Stromal cell of bone marrow (primary cell): ENCODE measurements at places on chromosomes 12 and 14.

DNA sequence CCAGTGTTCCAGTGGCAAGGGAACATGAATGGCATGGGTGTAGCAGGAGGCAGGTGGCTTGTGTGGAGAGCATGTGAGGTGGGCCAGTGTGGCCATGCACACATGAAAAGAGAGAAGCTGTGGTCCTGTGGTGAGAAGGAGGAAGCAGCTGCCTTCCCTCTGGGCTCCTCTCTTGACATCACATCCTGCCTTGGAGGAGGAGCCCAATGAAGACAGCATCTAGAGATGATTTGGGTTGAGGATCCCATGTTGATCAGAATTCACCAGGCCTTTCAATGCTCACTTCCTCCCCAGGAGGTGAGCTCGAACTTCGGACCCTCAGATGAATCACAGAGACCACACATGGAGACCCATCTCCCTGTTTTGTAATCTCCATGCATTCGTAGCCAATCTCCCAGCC, 82.6 kb downstream of the LRRC74A start:
- no peak for DNase-seq

DNA sequence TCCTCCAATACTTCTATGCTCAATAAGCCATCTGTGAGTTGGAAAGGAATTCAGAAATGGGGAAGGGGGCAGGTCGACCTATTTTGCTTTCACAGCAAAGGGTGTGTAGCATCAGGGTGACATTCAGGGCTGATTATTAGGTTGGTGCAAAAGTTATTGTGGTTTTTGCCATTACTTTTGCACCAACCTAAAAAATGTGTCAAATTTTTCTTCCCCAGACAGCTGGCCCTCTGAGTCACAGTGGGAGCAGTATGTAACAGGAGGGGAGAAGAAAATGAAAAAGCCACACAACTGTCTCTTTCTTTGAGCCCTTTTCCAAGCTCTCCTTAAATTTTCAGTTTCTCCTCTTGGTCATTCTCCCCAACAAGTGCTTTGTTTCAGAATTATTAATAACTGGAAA, 47.1 kb upstream of the GZMB start:
- no peak for DNase-seq

GRCh38 chr14:101019990-101020710, 116.6 kb upstream of the RTL1 start:
- no peak for DNase-seq

DNA sequence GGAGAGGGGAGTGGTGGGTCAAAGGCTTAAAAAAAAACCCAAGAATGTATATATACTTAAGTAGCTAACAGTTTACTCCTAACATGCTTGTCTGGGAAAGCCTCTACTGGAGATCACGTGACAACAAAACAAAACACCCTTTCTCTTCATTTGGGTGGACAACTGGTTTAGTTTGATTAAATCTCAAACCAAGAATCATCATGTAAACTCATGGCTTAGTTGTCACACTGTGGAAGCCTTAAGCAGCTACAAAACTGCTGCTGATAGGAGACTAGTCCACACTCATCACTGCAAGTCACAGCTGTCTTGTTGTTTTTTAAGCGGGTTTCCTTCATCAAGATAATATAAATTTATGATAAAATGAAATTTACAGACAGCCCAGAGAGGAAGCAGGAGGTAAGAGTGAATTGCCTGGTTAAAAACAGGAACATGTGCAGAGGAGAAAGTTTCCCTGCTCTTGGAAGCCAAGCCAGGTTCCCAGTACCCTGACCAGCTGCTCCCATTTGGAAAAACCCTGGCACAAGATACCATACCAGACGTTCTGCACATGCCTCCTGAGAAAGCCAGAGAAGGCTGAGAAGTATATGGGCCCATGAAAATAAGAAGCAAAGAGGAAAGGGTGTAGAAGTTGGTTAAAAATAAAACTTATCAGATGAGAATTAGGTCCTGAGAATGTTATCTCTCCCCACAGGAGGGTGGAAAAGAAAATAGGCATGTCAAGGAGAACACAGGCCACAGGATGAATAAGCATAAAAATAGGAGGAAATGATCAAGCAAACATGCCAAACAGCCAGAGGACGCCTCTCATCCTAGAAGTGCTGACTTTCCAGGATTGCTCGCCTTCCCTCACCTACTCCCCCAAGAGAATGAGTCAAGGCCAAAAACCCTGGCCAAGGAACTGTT, 34.0 kb downstream of the EGLN3 start:
- DNase-seq: no peak

DNA sequence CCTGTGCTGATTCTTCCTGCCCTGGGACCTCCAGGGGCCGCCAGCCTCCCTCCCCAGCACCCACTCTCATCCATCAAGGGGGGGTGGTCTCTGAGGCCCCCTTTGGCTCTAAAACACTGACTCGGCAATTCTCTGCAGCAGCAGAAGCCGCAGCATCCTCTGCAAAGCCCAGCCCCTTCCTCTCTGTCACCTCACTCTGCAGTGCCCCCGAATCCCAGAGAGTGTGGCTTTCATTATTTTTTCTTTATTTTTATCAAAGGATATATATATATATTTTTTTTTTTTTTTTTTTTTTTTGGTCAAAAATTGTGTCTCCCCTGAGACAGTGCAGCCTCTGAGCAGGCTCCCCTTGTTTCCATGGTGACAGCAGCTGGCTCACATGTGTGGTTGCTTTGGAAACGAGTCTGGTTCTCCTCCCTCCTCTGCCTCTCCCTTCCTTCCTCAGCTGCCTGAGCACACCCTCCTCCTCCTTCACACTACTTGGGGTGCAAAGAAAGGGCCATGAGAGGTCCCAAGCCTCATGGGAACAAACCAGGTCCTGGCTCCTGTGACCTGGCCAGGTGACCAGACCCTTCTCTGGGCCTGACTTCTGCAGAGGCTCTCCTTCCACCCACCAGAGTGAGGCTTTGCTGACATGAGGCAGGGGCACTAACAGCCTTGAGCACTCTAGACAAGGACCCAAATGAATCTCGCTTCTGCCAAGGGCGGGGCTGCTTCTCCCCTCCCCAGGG, 100.5 kb downstream of the LRRC74A start:
- peak; percentile 83 for DNase-seq

- no peak for DNase-seq
Measured at GRCh38 chr12:50297996-50298395, 14.7 kb upstream of the LIMA1 start.

- no peak for DNase-seq
Measured at GRCh38 chr12:124194893-124195566, 99.9 kb upstream of the RFLNA start.

DNA sequence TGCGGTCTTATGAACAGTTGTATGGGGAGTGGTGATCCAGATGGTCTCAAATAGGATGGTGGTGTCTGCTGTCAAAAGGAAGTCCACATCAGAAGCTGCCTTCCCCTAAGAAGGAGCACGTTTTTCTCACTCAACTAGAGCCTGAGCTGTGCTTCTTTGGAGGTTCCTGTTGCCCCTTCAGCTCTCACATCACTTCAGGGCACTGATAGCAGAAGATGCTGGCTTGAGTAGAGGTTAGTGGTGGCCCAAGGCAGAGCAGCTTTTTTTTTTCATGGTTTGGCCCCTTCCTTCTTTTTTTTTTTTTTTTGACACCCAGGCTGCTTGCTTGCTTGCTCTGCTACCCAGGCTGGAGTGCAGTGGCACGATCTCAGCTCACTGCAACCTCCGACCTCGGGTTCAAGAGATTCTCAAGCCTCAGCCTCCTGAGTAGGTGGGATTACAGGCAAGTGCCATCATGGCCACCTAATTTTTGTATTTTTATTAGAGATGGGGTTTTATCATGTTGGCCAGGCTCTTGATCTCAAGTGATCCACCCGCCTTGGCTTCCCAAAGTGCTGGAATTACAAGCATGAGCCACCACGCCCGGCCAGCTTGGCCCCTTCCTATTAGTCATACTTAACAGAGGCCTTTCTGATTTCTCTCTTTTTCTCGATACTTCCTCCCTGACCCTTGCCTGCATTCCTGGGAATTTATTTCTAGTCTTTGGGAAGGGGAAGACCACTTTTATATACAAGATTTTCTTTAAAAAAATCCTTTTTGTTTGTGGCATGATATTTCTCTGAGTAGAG, 31.6 kb downstream of the KLRD1 start:
- no peak for DNase-seq

GRCh38 chr14:32417956-32418552, 89.0 kb downstream of the AKAP6 start:
- DNase-seq: peak; percentile 33

GRCh38 chr12:45122768-45123380, 72.0 kb upstream of the DBX2 start:
- peak; percentile 13 for DNase-seq

DNA sequence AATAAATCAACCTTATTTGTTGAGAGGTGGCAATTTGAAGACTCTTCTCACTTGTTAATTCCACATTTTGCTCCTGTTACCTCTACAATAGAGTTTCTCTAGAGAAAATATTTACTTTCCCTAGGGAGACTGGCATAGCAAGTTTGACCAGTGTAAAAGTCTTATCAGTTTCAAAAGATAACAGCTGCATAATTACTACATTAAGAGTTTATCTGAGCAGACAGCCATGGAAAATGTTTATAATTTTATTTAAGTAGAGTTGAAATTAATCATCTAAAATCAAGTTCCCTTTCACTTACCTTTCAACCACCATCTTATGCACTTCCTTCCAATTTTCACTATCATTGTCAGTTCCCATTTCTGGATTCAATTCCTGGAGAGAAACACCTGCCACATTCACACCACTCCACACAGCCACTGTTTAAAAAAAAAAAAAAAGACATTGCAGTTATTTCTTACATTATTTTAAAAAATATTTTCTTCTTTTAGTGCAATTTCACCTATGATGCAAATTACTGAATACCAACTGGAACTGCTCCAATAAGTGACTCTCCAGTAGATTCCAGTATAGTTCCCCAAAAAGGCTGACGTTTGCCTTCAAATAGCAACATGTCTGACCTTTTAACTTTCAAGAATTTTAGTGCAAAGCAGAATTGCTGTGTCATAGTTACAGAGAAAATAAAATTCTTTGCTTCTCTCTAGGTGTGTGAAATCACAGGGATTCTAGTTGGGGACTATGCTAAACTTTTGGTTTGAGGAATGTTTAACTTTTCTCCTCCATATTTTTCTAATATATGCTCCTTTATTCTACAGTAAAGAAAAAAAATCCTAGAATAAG, 19.4 kb downstream of the LDHB start:
- DNase-seq: no peak

DNA sequence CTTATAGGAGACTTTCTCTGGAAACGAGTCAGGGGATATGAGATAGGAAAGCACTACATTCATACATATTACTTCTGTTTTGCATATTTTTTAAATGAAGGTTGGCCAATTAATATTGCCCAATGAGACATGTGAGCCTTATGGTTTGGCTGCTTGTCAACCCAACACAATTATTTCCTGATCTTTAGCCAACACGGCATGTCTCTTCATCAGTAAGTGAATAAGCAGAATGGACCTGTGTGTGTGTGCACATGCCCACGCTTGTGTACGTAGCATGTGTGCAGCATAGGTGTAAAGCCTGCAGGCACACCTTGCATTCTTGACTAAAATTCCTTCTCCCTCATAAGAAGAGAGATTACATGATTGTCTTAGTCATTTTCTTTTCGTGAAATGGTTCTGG, 88.3 kb downstream of the STON2 start:
- DNase-seq: no peak

DNA sequence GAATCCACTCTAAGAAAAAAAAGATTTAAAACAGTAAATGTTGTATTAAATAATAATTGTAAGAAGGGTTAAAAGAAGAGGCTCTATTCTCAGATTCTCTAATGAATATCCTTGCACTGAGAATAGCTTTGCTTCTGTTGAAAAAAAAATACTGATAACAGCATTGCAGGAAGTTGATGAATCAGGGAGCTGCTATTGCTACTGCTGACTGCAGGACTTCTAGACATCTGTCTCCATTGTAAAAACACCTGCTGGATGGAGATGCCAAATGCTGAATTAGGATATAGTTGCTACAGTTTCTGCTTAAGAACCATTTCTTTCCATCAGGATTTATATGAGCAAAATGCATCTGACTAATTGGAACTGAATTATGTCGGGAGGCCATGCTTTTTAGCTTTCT, 50.3 kb upstream of the ANP32D start:
- no peak for DNase-seq

DNA sequence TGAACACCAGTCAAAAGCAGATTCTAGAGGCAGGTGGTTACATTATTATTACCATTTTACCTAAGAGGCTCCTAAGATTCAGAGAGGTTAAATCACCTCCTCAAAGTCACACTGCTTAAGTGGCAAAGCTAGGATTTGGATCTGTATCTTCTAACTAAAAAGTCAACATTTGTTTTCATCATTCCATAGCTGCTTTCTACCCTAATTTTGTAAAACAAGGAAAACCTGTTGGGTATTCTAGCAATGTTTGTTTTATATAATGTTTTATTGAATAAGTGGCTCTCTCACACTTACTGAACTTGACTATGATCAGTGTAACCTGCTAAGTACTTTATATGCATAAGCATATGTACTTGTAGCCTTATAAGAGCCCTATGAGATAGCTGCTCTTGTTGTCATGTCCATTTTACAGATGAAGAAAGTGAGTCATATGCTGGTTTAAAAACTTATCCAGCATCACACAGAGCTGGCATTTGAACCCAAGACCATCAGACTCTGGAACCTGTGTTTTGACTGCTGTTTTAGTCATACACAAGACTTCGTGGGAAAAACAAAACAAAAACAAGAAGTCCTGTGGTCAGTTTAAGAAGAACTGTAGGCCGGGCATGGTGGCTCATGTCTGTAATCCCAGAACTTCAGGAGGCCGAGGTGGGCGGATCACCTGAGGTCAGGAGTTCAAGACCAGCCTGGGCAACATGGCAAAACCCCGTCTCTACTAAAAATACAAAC, 31.7 kb upstream of the EVL start:
- DNase-seq: no peak

GRCh38 chr14:72553161-72553560, 340.7 kb downstream of the DPF3 start:
- no peak for DNase-seq

GRCh38 chr14:62053188-62053587, 291.0 kb downstream of the SNAPC1 start:
- DNase-seq: no peak

DNA sequence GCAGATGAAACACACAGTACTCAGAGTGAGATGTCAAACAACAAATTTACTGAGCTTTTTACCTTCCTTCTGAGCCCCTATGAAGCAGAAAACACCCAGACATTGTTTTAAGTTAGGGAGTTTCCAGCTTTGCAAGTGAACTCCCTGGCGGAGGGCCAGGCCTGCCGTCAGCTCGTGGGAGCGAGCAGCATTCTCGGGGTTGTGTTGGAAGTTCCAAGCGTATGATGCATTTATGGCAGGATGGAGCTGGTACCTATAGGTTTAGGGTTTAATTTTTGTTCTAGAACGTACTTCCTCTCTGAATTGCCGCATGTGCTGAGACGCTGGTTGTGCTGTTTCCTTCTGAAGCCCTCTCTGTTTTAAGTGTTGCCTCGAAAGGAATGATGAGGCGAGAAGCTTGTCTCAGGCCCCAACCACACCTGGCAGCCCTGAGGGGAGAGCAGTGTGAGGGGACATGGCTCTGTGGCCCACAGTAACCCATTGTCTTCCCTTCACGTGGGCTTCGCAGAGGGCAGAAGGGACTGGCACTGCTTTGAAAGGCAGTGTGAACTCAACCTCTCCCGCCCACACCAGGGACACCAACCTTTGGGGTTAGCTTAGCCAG, 76.6 kb downstream of the SSPN start:
- no peak for DNase-seq

- no peak for DNase-seq
Measured at GRCh38 chr14:57018065-57018464, 207.8 kb upstream of the OTX2 start.
